Bone marrow (tissue), 2 donors: ENCODE measurements at places on chromosomes 11 and 22.

- DNase-seq = no peak
Observed at GRCh38 chr22:42939451-42939881, 75.5 kb downstream of the PACSIN2 start.

DNA sequence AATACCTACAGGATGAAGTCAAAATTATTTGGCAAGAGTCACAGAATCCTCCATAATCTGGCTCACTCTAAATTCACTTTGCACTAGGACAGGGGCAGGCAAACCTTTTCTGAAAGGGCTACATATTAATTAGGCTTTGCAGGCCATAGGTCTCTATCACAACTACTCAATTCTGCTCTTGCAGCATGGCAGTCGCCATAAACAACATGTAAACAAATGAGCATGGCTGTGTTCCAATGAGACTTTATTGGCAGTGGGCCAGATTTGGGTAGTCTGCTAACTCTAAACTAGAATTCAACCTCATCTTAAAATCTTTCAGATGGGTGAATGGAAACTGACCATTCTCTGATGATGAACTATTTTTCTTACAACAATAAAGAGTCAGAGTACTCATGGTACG is 5.8 kb downstream of the THRSP start:
- DNase-seq = no peak

DNA sequence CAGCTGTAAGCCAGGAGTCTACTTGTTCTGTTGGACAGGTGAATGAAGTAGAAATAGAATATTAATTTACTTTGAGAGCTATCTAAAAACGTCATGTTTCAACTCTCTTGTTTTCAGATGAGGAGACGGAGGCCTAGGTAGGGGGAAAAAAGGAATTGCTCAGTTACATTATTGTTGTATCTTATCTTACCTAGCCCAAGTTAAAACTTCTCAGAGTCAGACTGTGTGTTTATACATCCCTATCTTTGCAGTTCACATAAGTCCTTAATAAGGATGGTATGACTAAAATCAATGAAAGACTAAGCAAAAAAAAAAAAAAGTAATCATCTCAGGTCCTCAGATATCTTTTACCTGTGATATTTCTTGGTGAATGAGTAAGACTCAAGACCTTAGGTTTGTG is 62.8 kb downstream of the TEAD1 start:
- DNase-seq = no peak

- no peak for DNase-seq
Observed at GRCh38 chr11:1652771-1653540, 23.4 kb downstream of the KRTAP5-5 start.

- no peak for DNase-seq
Observed at GRCh38 chr22:27004434-27004833, 347.0 kb downstream of the MIAT start.

DNA sequence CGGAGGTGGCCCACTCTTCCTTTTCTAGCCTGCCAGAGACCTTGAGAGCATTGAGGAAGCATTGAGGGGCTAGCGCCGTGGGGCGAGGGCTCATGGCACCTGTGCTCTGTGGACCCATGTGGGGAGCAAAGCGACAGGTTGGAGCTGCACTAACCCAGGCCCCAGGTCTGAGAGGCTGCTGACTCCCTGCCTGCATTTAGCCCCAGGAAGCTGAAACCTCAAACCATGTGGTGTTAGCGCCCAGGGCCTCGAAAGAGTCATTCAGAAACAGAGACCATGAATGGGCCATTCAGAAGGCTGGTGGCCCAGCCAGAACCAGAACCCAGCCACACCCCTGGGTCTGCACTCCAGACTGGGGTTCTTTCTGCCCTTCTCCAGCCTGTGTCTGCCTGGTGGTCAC is 88.6 kb downstream of the BCR start:
- DNase-seq = no peak

DNA sequence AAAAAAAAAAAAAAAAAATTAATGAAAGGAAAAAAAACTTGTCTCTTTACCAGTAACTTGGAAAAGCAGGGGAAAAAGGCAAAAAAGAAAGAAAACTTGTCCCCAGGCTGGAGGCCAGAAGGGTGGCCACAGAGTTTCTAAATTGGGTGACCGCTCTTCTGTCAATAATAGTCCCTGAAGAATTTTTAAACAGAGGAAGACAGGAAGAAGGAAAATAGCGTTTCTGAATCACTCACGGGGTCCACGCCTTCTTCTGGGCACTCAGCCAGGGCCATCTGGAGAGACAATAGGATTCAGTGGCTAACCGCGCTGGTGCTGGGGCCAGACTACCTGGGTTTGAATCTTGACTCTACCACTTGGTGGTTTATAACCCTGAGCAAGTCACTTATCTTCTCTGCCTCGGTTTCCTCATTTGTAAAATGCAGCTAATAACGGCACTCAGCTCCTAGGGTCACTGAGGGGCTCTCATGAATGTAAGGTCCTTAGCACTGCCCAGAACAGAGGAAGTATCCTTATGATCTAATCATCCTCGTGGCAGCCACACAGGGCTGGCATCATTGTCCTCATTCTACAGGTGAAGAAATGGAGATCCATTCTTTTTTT is 7.0 kb downstream of the C11orf86 start:
- DNase-seq = peak; percentile 53

DNA sequence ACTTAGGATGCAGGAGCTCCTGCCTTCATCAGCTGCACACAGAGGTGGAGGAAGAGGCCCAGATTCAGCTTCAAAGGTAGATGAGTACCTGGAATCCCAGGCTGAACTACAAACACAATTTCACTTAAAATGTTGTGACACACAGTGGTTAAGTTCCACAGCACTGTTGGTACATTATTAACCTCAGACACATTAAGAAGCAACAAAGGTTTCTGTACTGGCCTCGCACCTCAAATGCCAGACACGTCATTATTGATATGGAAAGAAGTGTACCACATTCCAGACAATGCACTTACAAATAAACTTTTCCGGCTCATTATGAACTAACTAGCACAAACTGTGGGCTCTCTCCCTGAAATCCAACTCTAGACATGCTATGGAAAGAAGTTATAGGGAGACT is 34.6 kb downstream of the PRDM10 start:
- no peak for DNase-seq

DNA sequence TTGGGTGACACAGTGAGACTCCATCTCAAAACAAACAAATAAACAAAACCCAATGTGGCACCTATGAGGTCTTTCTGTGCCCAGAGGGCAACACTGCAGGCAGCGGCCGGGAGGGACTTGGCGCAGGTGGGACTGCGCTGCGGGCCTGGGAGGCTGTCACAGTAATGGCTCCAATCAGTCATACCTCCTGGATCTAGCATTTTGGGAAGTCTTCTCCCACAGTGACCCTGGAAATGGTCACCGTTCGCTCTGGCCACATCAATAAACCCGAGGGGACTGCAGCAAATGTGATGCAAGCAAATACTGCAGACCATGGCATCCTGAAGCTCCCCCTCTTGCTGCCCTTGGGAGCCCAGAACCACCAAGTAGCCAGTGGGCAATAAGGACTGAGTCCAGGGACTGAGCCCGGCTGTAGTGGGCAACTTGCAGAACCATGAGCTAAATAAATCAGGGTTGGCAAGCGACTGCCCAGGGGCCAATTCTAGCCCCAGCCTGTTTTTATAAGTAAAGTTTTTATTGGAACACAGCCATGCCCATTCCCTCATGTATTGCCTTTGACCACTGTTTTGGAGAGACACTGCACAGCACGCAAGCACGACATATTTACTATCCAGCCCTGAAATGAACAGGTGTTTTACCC is 15.4 kb downstream of the SHANK2 start:
- DNase-seq = no peak

DNA sequence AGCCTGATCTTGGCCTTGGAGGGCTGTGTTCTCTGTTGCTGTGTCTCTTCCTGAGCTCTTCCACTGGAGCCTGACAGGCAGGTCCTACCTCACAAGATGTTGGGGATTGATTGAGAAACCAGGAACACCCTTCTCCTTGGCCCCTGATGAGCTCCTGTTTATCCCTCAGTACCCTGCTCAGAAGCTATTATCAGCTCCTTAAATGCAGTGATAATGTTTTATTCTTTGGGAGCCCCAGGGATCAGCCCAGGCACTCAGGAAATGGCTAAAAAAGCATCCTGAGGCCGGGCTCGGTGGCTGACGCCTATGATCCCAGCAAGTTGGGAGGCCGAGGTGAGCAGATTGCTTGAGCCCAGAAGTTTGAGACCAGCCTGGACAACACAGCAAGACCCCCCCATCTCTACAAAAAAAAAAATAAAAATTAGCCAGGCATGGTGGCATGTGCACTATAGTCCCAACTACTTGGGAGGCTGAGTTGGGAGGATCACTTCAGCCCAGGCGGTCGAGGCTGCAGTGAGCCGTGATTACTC is 4.9 kb upstream of the PHLDA2 start:
- no peak for DNase-seq

DNA sequence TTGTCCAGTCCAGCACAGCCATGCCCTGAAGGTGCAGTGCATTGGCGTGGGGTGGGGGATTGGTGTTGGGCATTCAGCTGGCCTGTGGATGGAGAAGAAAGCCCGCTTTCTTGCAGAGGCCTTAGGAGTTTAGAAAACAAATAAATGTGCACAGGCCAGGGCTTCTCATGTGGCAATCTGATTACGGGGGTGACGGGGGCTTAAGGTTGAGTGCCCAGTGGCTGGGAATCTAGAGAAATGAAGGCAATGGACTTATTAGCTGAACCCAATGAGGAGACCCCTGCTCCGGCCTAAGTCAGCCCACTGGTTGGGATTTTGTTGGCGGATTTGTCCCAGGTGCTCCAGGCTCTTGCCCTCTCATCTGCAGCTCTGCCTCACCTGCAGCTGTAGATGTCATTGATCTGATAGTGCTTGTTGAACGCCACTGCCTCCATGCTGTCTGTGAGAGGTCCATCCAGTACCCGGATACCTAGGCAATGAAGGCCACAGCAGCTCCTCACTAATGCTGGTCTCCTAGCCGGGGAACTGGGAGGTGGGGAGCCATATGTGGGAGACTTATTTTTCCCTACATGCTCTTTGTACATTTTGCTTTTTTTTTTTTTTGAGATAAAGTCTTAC is 6.2 kb downstream of the PCSK7 start:
- no peak for DNase-seq

- no peak for DNase-seq
Observed at GRCh38 chr22:38443628-38444521, 11.1 kb downstream of the KCNJ4 start.

DNA sequence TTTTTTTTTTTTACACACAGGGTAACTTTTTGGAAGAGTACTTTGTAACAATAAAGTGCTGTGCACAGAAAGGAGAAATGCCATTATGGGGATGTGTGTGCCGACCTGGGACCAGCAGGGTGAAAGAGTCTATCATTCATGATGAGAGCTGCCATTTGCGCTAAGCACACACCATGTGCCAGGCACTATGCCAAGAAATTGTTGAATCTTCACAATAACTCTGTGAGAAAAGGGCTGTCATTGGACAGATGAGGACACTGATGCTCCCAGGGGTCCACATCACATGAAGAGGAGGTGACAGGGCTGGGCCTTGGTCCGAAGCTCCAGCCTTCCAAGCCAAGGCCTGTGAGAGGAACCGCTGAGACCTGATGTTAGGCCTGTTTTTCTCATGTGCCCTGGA is 5.6 kb downstream of the DUSP18 start:
- DNase-seq = no peak

GRCh38 chr11:46337626-46338345 is 9.5 kb upstream of the DGKZ start:
- no peak for DNase-seq

DNA sequence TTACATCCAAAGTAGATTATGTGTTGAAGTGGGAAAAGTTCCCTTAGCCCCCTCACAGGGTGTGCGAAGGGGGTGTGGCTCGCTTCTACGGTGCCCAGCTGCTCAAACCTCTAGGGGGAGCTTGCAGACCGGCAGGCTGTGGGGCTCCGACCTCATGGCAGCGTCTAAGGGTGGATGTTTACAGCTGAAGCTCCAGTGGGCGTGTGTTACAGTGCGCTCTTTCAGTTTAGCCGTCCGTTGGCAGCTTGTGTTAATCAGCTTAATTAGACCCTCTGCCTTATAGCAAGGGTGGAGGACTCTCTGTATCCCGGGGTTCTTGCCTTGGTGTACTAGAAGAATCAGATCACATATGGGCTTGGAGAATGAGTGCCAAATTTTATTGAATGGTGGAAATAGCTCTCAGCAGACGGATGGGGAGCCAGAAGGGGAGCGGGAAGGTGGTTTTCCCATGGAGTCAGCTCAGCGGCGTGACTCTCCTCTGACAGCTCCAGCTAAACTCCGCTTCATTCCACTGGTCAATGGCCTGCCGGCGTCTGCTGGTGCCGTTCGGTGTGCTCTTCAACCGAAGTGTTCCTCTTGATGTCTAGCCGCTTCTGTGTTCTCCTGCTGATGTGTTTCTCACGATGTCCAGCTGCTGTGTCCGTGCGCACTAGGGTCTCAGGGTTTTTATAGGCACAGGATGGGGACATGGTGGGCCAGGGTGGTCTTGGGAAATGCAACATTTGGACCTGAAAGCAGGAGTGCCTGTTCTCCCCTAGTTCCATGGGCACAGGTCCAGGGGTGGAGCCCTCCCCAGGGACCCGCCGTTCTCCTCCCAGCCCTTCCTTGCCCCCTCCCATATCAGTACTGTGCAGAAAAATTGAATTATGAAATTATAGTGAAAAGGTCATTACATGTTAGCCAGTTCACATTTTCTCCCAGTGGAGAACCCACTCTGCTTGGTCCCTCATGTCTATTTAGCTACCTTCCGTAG is 28.6 kb upstream of the OR10G7 start:
- DNase-seq = no peak

DNA sequence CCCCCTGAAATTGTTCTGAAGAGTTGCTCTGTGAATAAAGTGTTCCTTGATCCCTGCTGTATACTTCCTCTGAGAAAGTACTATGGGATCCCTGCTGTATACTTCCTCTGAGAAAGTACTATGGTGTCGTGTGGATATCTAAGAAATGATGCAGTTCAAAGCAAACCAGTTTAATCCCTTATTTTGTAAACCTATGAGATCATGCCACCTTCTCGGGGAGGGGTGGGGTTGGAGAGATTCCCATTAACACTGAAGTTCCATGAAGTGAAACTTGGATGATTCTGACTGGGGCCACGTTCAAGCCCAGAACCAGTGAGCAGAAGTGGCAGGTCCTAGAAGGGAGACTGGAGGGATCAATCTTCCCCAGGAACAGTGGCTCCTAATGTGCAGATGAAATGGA is 13.0 kb upstream of the TP53AIP1 start:
- no peak for DNase-seq

DNA sequence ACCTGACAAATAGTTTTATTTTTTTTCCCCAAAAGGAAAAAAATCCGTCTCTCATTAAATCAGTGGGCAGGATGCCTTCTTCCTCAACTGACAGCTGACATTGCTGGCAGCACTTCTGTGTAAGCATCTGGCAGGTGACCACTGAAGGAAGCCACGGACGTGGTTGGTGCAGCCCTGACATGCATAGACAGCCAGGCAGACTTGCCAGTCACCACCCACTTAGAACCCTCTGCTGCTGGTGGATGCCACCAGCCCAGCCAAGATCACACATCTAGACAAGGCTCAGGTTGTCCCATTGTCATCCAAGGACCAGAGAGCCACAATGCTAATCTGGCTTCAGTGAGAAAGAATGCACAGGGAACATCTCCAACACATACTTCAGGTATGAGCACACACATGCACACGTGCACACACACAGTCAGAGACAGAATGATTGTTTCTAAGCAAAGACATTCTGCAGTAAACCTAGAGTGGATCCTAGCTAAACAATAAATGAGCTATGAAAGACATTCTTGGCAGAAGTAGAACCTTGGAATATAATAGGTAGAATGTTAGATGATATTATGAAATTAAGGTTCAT is 49.8 kb upstream of the BMAL1 start:
- no peak for DNase-seq
